Pericardium fibroblast (primary cell): ENCODE measurements at places on chromosomes 16 and 17. TPM values are rescaled to one million over a fixed set of nuclear protein-coding genes. Genes with fewer than 3 reads are reported as not detected.

Gene CCL23
- not detected in 2 replicates for total RNA-seq

Gene CTRB1
- total RNA-seq, result not detected in 2 replicates

Gene GJD3
- 1.4 and 6.9 TPM in 2 replicates for total RNA-seq

Gene SLFN14
- total RNA-seq, result not detected in 2 replicates

Gene TAT
- total RNA-seq, result not detected in 2 replicates

Gene ZNF500
- 6.0 and 9.5 TPM in 2 replicates for total RNA-seq

Gene GRN
- total RNA-seq, result 497 and 643 TPM in 2 replicates

Gene PRSS33
- not detected in 2 replicates for total RNA-seq

Gene ARL17A
- total RNA-seq, result 4.1 and 5.1 TPM in 2 replicates

Gene PCGF2
- total RNA-seq, result 4.8 and 8.5 TPM in 2 replicates

Gene ZDHHC1
- total RNA-seq, result 10.6 and 12.8 TPM in 2 replicates

Gene USP32
- total RNA-seq, result 24.2 and 37.0 TPM in 2 replicates

Gene TEX19
- not detected in 2 replicates for total RNA-seq
